ENCODE measurements at places on chromosomes 5 and 9. TPM values are rescaled to one million over a fixed set of nuclear protein-coding genes. Genes with fewer than 3 reads are reported as not detected.

The FOXE1 gene
- total RNA-seq: 0.79 TPM

The ENHO gene
- 0.92 TPM for total RNA-seq

The WDR31 gene
- 2.4 TPM for total RNA-seq

The IQGAP2 gene
- 0.98 TPM for total RNA-seq

The WNT8A gene
- not detected for total RNA-seq

The SQSTM1 gene
- total RNA-seq: 632 TPM

The ANGPTL2 gene
- total RNA-seq: 1.2 TPM

The SHB gene
- 1.6 TPM for total RNA-seq

The CARD9 gene
- total RNA-seq: 0.05 TPM

The ADRB2 gene
- total RNA-seq: 0.48 TPM

The IFNA13 gene
- not detected for total RNA-seq

The GABRA1 gene
- not detected for total RNA-seq

The RAB3C gene
- total RNA-seq: 0.24 TPM

The PGM5 gene
- 5.7 TPM for total RNA-seq

The MCIDAS gene
- 4.2 TPM for total RNA-seq

The SAPCD2 gene
- total RNA-seq: 8.1 TPM

The SPATA6L gene
- 1.3 TPM for total RNA-seq

The SLIT3 gene
- 0.40 TPM for total RNA-seq

The CETN3 gene
- total RNA-seq: 50.5 TPM

The LYRM7 gene
- total RNA-seq: 9.0 TPM

The SAXO1 gene
- total RNA-seq: not detected

The HAPLN1 gene
- total RNA-seq: not detected

Data from SK-MEL-5 (cell line).